ENCODE measurements at places on chromosomes 5 and 9.

DNA sequence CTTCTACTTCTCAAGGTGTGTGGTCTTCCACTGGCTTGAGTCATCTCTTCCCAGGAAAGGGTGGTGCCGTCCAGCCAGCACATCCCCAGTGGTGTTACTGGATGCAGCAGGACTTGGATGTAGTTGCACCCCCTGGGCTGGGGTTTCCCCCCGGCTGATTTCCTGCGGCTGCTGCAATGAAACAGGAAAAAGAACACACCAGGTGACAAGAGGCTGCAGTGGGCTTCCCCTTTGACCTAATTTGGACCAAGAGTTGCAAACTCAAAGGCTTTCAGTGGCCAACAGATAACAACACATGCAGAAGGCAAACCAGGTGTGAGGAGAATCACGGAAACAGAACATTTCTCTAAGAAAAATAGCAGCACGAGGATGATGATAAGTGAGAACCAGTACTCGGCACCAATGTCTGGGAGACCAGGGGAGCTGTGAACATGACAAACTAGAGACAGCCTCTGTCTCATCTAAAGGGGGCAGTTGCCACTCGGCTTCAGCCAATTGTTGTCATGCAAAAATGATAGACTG lies 83.7 kb downstream of the PDE6A start:
- DNase-seq: peak; percentile 9

DNA sequence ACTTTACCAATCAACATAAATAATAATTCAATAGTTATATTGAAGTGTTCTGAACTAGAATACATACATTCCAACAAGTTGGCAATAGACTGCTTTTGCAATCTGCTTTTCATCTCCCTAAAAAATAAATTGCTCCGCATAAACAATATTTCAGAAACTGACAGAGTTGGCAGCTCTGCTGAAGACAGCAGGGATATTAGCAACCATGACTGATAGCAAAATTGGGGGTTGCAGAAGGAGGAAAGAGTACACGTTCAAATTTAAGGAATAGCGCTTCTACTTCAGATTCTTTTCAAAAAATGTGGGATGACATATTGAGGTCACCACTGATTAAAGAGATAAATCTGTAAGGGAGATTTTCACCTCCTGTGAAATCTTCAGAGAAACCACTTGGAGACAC lies 521.2 kb downstream of the DTWD2 start:
- DNase-seq: no peak

- no peak for DNase-seq
Observed at GRCh38 chr5:142740474-142741242, 29.5 kb upstream of the ARHGAP26 start.

GRCh38 chr5:163385824-163386223 lies 51.6 kb upstream of the CCNG1 start:
- no peak for DNase-seq

- DNase-seq: peak; percentile 21
Observed at GRCh38 chr5:66757219-66757833, 161.1 kb downstream of the MAST4 start.

GRCh38 chr5:178365501-178366440 lies 133.2 kb upstream of the PHYKPL start:
- no peak for DNase-seq

GRCh38 chr9:34633851-34634550 lies 3.6 kb downstream of the SIGMAR1 start:
- peak; percentile 79 for DNase-seq

DNA sequence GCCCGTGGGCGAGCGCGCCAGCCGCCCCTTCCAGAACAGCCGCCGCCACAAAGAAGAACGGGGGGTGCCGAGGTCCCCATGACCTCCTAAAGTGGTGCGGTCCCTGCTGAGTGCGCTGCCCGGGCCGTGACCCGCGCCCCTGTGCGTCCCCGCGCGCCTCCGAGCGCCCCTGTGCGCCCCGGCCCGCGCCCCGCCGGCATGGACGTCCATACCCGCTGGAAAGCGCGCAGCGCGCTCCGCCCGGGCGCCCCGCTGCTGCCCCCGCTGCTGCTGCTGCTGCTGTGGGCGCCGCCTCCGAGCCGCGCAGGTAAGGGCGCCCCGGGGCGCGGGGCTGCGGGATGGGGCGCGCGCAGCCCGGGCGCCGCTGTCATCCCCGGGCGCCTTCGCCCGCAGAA lies 384 bp downstream of the COL5A1 start:
- DNase-seq: no peak

- DNase-seq: no peak
Observed at GRCh38 chr5:167309941-167310517, 981.4 kb upstream of the WWC1 start.

- no peak for DNase-seq
Observed at GRCh38 chr5:14424011-14424685, 157.4 kb upstream of the OTULINL start.

DNA sequence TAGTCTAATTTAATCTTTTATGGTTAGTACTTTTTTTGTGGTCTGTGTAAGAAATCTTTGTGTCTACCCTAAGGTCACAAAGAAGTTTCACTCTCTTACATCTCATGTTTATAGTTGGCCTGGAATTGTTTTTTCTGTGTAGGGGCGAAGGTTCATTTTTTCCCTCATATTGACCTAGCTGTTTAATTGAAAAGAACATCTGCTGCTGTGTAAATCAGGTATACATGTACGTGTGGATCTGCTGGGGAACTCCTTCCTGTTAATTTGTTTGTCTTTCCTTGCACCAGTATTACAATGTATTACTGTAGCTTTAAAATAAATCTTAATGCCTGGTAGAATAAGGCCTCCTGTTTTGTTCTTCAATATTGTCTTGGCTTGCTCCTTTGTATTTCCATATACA lies 37.8 kb downstream of the EXOSC2 start:
- DNase-seq: no peak

- peak; percentile 67 for DNase-seq
Observed at GRCh38 chr5:123460296-123460729, 37.1 kb upstream of the CEP120 start.

- no peak for DNase-seq
Observed at GRCh38 chr5:177443144-177443983, 3.2 kb upstream of the PRR7 start.

GRCh38 chr9:91939978-91940377 lies 10.1 kb downstream of the ROR2 start:
- DNase-seq: no peak

GRCh38 chr9:98117984-98118639 lies 910 bp downstream of the TRIM14 start:
- peak; percentile 85 for DNase-seq

GRCh38 chr5:82147860-82148573 lies 130.1 kb downstream of the RPS23 start:
- DNase-seq: no peak

- DNase-seq: no peak
Observed at GRCh38 chr5:73637565-73637964, 11.6 kb downstream of the ARHGEF28 start.

- no peak for DNase-seq
Observed at GRCh38 chr5:148012801-148013200, 51.0 kb upstream of the SPINK5 start.

- no peak for DNase-seq
Observed at GRCh38 chr5:169300468-169301385, at the start of gene SLIT3. Gene SLIT3, minus strand, starts transcription at chr5:169301139. Its CDS starts 430 bp downstream, at chr5:169300709.

- DNase-seq: no peak
Observed at GRCh38 chr9:134353539-134353938, 27.3 kb downstream of the RXRA start.

- no peak for DNase-seq
Observed at GRCh38 chr5:185095-186070, 5.9 kb upstream of the LRRC14B start.

GRCh38 chr5:154878642-154879335 lies 20.4 kb downstream of the CNOT8 start:
- DNase-seq: no peak

GRCh38 chr5:115634343-115635132 lies 8.7 kb upstream of the TMED7 start:
- peak; percentile 80 for DNase-seq

DNA sequence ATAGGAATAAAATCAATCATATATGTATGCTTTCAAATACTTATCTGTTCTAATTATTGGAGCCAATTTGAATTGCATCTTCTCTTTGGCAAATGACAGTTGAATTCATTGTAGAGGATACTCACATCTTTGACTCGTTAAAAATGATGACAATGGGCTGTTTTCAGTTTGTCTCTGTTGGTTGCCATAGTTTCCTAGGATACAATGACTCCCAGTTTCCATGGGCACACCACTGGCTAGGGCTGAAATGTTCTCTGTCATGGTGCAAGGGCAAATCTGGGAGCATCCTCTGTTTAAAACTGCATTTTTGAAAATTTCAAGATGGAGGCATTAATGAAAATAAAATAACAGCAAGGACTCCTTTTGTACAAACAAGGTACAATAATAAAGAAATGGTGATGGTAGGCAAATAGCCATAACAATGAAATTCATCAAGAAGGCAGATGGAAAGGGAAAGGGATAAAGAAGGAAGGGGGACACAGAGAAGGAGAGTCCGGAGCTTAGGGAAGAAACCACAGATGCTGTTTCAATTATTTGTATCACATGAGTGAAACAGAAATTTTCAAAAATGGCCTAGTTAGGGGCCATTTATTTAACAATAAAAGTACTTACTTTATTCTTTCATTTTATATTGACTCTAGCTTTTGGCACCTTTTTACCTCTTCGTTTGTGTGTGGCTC lies 378.8 kb upstream of the SEMA6A start:
- DNase-seq: no peak

- DNase-seq: no peak
Observed at GRCh38 chr5:74031536-74031935, 405.5 kb downstream of the ARHGEF28 start.

DNA sequence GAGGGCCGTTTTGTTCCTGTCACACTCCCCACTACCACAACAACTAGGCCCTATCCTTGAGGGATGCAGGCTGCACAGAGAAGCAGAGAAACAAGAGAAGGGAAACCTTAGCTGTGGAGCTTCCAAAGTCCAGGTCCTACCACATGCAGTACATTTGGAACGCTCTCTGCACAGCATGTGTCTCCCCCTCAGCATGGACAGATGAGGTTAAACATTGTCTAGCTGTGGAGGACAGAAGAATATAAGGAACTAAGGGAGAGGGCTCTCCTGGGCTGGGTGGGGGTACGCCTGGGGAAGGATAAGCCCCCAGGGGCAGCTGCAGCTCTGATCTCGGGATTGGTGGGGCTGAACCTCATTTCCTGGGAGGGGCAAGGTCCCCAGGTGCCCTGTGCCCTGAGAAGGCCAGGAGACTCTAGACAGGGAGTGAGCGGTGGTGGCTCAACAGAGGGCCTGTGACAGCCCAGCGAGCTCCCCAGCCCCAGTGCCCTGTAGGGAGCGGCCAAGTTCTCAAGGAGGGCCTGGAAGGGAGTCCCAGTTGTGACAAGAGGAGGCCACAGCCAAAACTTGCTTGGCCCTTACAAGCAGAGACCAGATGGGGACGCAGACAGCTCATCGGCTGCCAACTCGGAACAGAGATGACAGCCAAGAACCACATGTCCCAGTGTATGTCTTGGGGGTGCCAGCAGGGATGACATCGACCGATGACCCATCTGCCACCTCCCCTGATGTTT lies 30.1 kb downstream of the TSPAN17 start:
- DNase-seq: no peak

DNA sequence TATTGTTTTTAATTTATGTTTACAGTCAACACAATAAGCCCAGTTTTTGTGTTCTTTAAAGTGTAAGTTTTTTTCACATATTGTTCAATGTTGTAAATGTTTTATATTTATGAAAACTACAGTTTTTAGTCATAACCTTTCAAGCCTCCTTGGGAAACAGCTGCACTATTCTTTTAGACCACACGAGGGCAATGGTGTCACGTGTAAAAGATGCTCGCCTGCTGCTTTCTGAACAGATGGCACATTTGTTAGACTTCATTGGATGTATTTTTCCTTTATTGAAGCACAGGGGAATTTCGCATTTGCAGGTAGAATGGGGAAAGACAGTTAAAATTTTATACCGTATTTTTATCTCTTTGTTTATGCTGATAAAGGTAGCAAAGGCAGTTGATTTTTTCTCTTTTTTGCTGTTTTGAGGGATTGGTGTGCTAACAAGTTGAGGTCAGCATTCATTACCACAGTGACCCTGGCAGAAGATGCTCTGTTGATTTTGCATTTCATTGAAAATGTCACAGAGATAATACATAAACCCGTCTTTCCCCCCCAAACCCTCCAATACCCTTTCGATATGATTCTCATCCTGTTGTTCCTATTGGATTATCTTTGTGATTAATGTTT lies 59.0 kb downstream of the MAT2B start:
- peak; percentile 64 for DNase-seq

DNA sequence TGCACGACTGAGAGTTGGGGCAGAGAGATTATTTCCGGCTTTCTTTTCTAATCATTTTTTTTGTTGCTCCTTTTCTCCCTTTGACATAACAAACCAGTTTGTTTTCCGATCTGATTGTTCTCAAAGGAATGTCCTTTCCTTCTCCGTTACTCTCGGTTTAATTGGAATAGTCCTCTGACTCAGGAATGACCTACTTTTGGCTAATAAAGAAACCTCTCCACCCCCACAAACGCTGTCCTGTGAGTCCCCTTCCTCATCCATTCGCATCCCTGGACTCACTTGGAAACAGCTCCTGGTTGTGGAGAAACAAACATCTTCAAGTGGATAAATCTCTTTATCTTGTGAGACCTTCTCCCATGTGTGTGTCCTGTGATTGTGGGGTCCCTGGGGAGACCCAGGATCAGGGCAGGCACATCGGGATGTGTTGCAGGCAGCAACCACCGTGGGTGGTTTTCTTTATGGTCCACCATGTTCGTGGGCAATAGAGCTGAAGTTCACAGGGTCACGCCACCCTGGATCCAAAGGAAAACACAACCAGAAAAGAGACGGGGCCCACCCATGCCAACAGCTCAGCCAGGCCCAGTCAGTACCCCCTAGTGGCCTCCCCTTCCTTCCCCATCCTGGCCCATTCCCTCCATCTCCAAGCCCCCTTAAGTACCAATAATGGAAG lies 45.2 kb upstream of the NEK6 start:
- DNase-seq: no peak

DNA sequence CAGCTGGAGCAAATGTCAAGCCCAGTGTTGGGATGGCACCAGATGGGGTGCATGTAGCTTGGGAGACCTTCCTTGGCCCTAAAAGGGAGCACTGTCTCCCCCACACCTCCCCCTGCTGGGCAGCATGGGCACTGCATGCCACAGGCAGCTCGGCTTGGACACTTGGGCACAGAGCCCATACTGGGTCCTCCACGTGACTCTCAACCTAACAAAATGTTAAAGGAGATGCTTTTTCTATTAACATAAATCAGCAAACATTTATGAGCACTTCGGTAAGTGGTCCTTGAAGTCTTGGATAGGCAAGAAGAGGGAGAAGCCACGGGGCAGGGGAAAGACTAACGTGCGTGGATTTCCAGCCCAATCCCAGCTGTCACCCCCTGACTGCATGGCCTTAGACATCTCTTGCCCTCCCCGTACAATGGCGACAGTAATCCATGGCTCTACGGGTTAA lies 23.9 kb upstream of the MAPK9 start:
- peak; percentile 76 for DNase-seq

GRCh38 chr5:10009802-10010201 lies 239.9 kb downstream of the ATPSCKMT start:
- no peak for DNase-seq

GRCh38 chr9:116656501-116656971 lies 30.6 kb upstream of the TRIM32 start:
- no peak for DNase-seq

DNA sequence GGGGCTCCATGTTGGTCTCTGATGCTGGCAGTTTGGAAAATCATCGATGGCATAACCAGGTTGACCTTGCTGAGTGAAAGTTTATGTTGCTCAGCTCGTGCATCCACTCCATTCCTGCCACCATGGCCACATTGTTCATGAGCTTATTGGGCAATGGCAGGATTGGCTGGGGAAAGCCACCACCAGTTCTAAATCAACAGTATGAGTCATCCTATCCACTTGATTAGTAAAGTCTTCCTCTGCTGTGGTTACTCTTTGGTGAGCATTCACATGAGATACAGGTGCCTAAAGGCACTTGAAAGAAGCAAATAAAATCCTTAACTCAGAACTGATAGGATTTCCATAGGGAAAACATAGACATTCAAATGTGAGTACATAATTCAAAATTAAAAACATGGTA lies 131.8 kb upstream of the FBN2 start:
- DNase-seq: no peak

Measured in CD8-positive, alpha-beta T cell (primary cell).